ENCODE measurements at places on chromosomes 7 and 10.

- no peak for DNase-seq
Observed at GRCh38 chr7:69635555-69636185, 37.4 kb downstream of the AUTS2 start.

DNA sequence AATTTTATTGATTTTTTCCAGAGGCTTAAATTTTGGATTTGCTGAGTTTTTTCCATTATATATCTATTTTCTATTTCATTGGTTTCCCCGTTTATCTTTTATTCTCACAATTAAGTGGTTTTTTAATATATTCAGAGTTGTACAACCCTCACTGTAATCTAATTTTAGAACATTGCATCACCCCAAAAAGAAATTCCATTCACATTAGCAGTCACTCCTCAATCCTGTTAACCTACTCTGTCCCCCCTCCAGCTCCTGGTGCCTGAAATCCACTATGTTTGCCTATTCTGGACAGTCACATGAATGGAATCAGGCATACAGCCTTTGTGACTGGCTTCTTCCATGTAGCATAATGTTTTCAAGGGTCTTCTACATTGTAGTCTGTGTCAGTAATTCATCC is 55.8 kb upstream of the ITGA8 start:
- DNase-seq = no peak

DNA sequence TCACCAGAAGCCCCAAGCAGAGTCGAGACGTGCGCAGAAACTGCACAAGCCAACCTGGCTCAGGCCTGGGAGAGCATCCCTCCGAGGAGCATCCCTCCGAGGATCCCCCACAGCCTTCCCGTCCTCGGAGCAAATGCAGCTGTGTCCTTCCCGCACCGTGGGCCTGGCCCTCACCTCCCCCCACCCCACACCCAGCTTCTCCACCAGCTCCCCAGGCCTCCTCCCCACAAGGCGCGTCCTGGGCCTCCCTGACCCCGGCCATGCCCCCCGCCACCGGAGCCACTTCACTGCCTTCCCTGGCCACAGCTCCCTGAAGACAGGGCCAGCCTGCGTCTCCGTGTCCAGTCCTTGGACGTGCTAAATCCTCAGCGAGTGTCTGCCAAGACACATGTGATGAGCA is 60.6 kb downstream of the PTPRN2 start:
- DNase-seq = no peak

GRCh38 chr7:131370523-131370968 is 42.9 kb downstream of the MKLN1 start:
- DNase-seq = no peak

DNA sequence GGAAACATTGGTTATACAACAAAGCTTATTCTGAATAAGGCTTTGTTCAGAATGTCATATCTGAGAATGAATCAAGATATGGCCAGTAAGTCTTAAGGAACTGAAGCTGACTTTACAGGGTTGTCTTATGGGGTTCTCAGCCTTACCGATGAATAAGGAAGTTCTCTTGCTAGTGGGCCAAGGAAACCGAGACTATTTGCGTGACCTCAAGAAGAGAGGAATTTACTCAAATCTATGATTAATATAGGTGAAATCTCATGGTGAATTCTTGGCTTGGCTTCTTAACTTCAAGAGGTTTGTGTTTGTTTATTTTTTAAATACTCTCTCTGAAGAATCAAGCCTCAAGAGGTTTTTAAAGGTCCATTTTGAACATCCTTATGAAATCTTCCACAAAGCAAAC is 4.7 kb upstream of the MRLN start:
- no peak for DNase-seq

GRCh38 chr10:18252086-18252485 is 111.9 kb downstream of the CACNB2 start:
- no peak for DNase-seq

DNA sequence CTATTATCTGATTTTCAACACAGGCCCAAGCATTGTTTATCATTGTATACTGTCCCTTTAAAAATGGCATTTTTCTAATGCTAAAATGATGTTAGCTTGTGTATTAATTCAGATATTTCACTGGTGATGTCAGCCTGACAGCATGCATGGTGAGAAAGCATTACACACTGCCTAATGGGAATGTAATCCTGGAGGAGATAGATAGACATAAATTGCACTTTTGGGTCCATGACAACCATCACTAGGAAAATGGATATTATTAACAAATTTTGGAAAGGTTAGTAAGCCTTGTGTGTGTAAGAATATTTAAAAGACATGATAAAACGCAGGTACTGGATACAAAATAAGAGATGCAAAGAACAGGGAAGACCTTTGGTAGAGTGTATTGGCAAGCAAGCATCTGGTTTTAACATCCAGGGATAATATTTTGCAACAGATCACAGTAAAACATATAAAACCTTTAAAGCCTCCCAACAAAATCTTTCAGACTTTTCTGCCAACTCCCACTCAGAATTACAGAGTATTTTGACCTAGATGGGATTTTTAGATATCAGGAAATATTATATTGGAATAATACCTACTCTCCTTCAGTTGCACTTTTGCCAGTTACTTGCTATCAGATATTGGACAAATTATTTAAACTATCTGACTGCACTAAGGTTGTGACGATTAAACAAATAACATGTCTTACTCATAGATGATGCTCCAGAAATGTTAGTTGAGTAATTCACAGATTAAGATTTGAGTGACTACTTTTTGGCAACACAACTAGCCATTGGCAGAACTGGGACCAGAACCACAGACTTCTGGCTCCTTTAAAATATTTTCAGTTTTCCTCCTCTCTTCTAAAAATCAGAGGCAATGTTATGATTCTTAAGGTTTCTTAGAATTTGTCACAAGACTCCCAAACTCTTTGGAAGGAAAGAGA is 291.6 kb upstream of the SEMA3C start:
- no peak for DNase-seq

GRCh38 chr10:59560990-59561389 is 148.7 kb downstream of the SLC16A9 start:
- no peak for DNase-seq

DNA sequence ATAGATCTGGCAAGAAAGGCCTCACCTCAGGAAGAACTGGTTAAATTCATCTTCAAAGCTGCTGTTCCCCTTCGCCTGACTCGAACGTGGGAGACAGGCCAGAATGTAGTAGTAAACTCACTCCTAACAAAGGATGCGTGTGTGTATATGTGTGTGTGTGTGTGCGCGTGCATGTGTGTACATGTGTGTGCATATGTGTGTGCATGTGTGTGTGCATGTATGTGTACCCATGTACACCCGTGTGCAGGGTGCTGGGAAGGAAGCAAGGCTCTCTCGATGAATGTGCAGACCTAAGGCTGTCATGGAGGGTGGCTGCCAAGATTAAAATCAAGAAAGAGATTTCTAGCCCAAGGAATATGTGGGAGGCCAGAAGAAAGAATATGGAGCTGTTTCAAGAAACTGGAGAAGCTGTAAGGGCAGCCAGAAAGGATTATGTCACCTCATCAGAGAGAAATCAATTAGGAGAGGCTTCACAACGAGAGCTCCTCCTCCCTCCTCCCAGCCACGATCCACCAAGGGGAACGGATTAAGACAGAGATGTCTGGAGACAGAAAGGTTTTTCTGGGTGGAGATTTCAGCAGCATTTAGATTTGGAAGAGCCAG is 34.0 kb upstream of the LBX1 start:
- DNase-seq = no peak

DNA sequence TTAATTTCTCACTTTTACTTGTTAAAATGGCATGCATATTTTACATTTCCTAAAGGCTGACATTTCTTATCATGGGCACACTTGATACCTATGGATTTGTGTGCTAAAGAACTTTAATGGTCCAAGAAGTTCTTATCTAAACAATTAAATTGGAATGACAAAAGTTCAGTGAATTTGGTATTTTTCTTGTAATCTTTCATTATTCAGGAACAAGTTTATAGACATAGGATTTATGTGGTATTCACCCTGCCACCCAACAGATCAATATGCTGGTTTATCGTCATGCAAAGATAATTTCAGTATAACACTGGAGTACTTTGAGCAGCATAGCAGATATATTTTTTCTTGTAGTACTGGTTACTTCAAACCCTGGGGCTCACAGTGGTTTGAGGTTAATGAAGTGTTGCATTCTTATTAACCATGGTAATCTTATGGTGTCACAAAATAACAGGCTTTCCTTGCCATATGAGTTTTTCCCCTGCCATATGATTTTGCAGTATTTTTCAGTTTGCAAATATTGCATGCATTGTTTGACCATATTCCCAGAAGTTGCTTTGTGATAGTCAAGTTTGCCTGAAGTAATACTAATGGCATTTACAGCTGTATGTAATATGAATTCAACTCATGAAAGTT is 148.8 kb downstream of the PPP1R9A start:
- DNase-seq = no peak

DNA sequence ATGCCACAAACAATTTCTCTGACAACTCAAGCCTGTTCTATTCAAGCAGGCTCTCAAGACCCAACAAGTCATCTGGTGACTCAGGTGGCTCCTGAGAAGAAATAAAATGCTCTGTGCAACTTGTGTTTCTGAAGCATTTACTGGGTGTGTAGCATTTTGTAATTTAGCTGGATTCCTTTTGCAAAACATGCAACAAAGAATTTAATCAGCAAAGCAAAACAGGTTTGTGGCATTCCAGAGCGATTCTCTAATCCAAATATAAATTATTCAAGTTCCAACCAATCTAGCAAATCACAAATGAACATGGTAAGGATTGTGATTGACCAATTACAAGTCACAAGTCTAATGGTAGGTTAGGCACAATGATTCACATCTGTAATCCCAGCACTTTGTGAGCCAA is 39.8 kb upstream of the C10orf67 start:
- DNase-seq = no peak

GRCh38 chr10:59687657-59688056 is 22.0 kb downstream of the SLC16A9 start:
- no peak for DNase-seq

- no peak for DNase-seq
Observed at GRCh38 chr10:2700626-2701305, 366.6 kb upstream of the PFKP start.
